ENCODE measurements at places on chromosomes 13 and 19. TPM values are rescaled to one million over a fixed set of nuclear protein-coding genes. Genes with fewer than 3 reads are reported as not detected.

GRCh38 chr13:33624740-33625139, 193.2 kb upstream of the RFC3 start:
- H3K27me3 ChIP-seq: no peaks in the 10 kb centered on the region
- no peak overlapping the region for H3K27ac ChIP-seq
- DNase-seq: no peak
- H3K4me3 ChIP-seq: no peak overlapping the region
- H3K4me1 ChIP-seq: no peaks in the 10 kb centered on the region

DNA sequence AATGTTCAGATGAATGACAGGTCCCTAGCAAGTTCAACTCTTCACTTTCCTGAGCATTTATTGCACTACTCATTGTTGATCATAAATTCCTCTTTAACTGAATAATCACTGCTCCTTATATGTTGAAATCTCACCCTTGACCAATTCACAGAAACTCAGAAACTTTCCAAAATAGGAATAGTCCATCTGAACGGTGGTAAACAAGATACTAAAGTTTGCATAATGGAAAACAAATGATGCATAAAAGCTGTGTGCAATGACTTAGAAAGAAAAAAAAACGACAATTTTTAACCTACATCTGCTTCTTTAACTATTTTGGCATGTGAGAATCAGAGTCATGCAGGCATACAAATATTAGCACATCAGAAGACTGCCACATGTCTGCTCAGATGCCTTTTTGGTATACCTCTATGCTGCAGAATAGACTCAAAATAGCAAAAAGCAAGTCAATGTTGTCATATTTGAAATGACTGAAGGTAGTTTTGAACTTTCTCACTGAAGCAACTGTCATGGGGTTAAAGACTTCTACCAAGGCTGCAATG, 34.8 kb downstream of the SLC10A2 start:
- H3K4me1 ChIP-seq: no peaks in the 10 kb centered on the region
- H3K27me3 ChIP-seq: no peaks in the 10 kb centered on the region
- H3K36me3 ChIP-seq: no peaks in the 10 kb centered on the region
- no peak overlapping the region for H3K27ac ChIP-seq
- no peak for DNase-seq

DNA sequence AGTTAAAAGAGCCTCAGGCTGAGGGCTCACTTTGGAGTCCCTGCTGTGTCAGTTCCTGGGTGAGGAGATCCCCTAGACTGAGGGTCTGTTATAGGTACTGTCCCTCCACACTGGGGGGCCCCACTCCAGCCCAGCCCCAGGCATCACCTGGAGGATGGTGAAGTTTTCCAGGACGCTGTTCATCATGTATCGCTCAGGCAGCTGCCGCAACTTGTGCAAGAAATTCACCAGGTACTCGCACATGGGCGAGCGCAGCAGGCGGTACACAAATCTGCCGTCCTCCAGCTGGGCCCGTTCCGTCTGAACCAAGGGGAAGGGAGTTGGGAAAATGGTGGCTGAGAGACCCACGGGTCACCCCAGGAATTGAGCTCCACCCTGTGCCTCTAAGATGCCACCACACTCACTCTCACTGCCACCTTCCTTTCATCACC, 7.1 kb downstream of the CD37 start:
- no peak overlapping the region for H3K4me3 ChIP-seq
- no peaks in the 10 kb centered on the region for H3K27me3 ChIP-seq
- H3K36me3 ChIP-seq: peaks cover 10% of the 10 kb centered on the region
- DNase-seq: no peak

ARHGAP35 gene
- 12.2 TPM for polyA plus RNA-seq

- DNase-seq: no peak
- no peak overlapping the region for H3K4me3 ChIP-seq
- no peak overlapping the region for H3K27ac ChIP-seq
- H3K4me1 ChIP-seq: no peaks in the 10 kb centered on the region
- H3K27me3 ChIP-seq: no peaks in the 10 kb centered on the region
- no peaks in the 10 kb centered on the region for H3K36me3 ChIP-seq
Observed at GRCh38 chr19:38093587-38093986, 130.4 kb downstream of the DPF1 start.

- no peak for DNase-seq
- no peak overlapping the region for H3K27ac ChIP-seq
- H3K4me3 ChIP-seq: no peak overlapping the region
Observed at GRCh38 chr13:21069561-21070004, 8.2 kb upstream of the LATS2 start.

ZNF524 gene
- 35.9 TPM for polyA plus RNA-seq

SLC10A2 gene
- polyA plus RNA-seq: not detected

DNA sequence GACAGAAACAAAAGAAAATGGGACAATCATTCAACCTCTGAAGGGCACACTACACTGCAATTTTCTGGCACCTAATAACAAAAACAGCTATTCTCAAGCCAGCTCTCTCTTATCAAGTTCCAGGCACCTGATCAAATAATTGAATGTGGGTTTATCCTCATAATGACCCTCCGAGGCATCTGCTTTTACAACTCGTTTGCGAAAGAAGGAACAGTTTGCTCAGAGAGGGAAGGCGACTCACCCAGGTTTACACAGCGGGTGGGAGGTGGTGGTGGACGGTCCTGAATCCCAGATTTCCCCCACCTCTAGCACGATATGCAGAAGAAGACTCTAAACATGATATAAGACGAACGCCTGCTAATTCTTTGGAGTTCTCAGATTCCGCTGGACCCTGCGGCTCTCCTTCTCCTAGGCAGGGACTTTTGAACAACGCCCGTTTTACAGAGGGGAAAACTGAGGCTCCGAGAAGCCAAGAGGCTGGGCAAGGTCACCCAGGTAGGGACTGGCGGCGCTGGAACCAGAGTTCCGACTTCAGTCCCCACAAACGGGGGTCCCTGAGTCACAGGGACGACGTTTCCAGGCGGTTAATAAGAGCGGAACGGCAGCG, 641 bp downstream of the SGTA start:
- peak overlapping the region; percentile 94 for H3K27ac ChIP-seq
- H3K36me3 ChIP-seq: no peaks in the 10 kb centered on the region

DNA sequence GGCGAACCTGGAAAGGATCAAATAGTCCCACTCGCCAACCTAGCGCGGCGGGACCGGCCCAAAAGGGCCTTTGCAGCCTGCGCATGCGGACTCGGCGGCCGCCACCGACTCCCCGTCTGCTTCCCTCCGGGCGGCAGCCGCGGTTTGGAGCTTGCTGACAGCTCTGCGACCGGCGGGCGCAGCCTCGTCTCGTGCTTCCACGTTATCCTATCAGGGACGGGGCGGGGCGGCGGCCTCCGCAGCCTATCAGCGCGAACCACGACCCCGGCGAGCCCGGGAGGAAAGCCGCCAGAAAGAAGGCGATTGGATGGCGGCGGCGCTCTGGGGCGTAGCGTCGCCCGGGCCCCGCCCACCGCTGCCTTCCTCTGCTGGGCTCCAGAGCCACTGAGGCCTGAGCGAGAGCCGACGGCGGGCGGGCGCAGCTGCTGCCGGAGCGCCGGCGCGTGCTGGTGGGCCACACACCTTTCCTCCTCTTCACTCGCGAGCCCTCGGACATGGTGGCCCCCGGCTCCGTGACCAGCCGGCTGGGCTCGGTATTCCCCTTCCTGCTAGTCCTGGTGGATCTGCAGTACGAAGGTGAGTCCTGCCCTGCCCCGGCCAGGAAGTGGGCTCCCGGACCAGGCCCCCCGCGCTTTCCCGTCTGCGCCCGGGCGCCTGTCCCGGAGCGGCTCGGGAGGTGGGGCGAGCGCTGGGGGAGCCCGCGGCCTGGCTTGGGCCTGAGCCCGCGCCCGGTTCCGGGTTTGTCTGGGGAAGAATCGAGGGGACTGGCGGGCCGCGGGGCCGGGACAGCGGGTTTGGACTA, at the start of gene DNAJC3:
Gene DNAJC3, plus strand, starts transcription at position 378 of the 802 bp plus-strand sequence. Its CDS starts 117 bp downstream, at position 495.
- peak; percentile 98 for DNase-seq
- peak within 1 kb of the TSS; percentile 83 for H3K27ac ChIP-seq
- H3K4me1 ChIP-seq: peaks cover 32% of the 10 kb centered on the region
- no peaks in the 10 kb centered on the region for H3K27me3 ChIP-seq

DNA sequence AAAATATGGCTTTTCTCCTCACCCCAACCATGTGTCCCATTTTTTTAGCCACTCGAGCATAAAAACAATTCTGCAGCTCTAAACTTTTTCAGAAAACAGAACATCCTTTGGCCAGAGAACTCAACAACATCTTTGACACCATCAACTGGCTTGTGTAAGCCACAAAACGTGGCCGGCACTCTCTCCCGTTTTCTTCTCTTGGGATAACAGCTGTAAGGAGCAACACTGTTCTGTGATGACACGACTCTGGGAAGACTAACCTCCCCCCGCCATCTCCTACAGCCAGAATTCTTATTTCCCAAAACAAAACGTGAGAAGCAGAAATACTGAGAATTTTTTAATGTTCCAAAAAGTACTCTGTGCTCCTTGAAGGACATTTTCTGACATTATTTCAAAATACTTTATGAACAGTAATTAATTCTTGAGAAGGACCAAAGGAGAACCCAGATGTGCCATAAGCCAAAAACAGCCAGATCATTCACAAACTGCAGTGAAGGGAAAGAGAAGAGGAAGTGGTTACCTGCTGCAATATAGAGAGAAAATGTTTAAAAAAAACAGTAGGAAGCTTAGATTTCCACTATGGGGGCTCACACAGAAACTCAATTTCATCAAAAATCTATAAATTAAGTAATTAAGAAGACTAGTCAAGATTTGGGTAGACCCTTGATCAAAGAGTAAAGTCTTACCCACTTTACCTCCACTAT, 25.8 kb downstream of the COL4A1 start:
- H3K4me3 ChIP-seq: no peak overlapping the region
- H3K27ac ChIP-seq: no peak overlapping the region
- H3K4me1 ChIP-seq: no peaks in the 10 kb centered on the region
- no peaks in the 10 kb centered on the region for H3K36me3 ChIP-seq

CEACAM16 gene
- not detected for polyA plus RNA-seq

PET100 gene
- polyA plus RNA-seq: 297 TPM

MBD3L3 gene
- not detected for polyA plus RNA-seq

DNA sequence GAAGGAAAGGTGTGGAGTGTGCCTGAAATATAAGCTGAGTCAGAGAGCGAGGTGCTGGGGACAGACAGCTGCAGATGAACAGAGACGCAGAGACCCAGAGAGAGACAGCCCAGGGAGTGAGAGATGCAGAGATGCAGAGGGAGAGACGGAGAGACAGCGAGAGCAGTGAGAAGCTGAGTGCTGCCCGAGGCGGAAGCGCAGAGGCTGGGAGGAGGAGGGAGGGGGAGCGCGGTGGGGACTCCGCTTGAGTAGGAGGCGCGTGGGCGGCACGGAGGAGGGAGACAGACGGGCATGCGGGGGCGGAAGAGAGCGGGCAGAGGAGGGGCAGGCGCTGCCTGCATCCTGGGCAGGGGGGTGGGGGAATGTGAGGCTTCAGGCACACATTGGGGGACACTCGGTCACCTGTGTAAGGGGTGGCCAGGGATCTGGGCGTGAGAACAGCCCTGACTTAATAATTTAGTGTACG, 25.7 kb downstream of the SLC8A2 start:
- peaks cover 31% of the 10 kb centered on the region for H3K27me3 ChIP-seq
- no peaks in the 10 kb centered on the region for H3K36me3 ChIP-seq
- peaks cover 45% of the 10 kb centered on the region for H3K4me1 ChIP-seq
- no peak overlapping the region for H3K27ac ChIP-seq
- DNase-seq: peak; percentile 79

- DNase-seq: no peak
- H3K27ac ChIP-seq: no peak overlapping the region
- H3K4me1 ChIP-seq: peaks cover 36% of the 10 kb centered on the region
- H3K36me3 ChIP-seq: no peaks in the 10 kb centered on the region
- H3K27me3 ChIP-seq: no peaks in the 10 kb centered on the region
- H3K4me3 ChIP-seq: no peak overlapping the region
Observed at GRCh38 chr13:74043237-74043636, 91.0 kb downstream of the KLF12 start.

APC2 gene
- polyA plus RNA-seq: not detected

VSIG10L gene
- polyA plus RNA-seq: 0.29 TPM

DNA sequence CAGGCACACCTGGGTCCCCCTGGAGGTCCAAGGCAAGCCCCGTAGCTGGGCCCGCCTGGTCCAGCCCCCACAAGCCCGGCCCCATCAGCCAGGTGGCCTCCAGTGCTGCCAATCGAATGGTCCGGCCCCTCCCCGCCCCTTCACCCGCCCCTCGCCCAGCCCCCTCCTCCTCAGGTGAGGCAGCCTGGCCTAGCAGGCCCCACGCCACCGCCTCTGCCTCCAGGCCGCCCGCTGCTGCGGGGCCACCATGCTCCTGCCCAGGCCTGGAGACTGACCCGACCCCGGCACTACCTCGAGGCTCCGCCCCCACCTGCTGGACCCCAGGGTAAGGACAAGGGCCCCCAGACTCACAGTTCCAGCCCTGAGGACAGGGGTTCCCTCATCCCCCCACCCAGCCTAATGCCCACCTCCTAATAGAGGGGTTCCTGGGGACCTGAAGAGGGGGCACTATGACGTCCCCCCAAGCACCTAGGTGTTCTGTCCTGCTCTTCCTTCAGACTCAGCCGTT, at the start of gene HPN:
Gene HPN, plus strand, starts transcription at position 174 of the 508 bp plus-strand sequence. CDS start 786 bp downstream, outside the sequence.
- peaks cover 31% of the 10 kb centered on the region for H3K4me1 ChIP-seq
- no peaks in the 10 kb centered on the region for H3K36me3 ChIP-seq
- peak within 1 kb of the TSS; percentile 56 for H3K4me3 ChIP-seq
- H3K27me3 ChIP-seq: no peaks in the 10 kb centered on the region

GRCh38 chr19:56942756-56943155, 102.2 kb upstream of the PEG3 start:
- H3K4me3 ChIP-seq: no peak overlapping the region
- no peak overlapping the region for H3K27ac ChIP-seq
- no peaks in the 10 kb centered on the region for H3K4me1 ChIP-seq
- DNase-seq: no peak
- no peaks in the 10 kb centered on the region for H3K27me3 ChIP-seq
- no peaks in the 10 kb centered on the region for H3K36me3 ChIP-seq

DNA sequence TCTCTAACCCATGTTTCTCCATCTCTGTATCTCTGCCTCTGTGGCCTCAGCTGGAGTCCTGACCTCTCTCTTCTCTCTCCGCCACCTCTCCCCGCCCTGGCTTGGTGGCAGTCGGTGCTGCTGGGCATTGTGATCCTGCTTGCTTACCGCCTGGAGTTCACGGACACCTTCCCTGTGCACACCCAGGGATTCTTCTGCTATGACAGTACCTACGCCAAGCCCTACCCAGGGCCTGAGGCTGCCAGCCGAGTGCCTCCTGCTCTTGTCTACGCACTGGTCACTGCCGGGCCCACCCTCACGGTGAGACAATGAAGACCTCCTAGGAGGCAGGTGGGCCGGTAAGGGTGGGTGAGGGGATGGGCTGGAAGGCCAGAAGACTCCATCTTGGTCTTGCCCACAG, 4.2 kb downstream of the PLPPR2 start:
- no peak overlapping the region for H3K4me3 ChIP-seq
- H3K27me3 ChIP-seq: no peaks in the 10 kb centered on the region
- no peak overlapping the region for H3K27ac ChIP-seq
- no peak for DNase-seq

- DNase-seq: no peak
- no peak overlapping the region for H3K4me3 ChIP-seq
- no peaks in the 10 kb centered on the region for H3K36me3 ChIP-seq
Observed at GRCh38 chr19:55377356-55378131, 918 bp downstream of the TMEM190 start.

DNA sequence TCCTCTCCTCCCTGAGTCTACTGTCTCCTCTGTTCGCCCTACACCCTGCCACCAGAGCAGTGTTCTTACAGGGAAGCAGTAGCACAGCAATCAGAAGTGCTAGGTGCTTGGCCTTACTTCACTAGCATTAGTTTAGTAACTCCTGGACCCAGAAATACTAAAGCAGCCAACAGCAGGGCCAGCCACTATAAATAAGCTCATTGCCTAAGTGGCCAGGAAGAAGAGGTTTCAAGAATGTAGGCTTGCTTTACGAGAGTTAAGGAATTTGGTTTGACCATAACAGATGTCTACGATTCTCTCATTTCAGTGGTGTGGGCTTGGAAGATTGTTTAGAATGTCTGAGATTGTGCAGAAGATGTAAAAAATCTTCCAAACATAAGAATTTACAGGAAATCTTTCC, 103.3 kb downstream of the ZAR1L start:
- H3K36me3 ChIP-seq: no peaks in the 10 kb centered on the region
- H3K4me3 ChIP-seq: no peak overlapping the region
- no peaks in the 10 kb centered on the region for H3K27me3 ChIP-seq
- no peaks in the 10 kb centered on the region for H3K4me1 ChIP-seq
- no peak for DNase-seq
- no peak overlapping the region for H3K27ac ChIP-seq

Data from CD8-positive, alpha-beta memory T cell (primary cell).